Fibroblast of skin of scalp (primary cell): ENCODE measurements at places on chromosomes 1 and 21.

DNA sequence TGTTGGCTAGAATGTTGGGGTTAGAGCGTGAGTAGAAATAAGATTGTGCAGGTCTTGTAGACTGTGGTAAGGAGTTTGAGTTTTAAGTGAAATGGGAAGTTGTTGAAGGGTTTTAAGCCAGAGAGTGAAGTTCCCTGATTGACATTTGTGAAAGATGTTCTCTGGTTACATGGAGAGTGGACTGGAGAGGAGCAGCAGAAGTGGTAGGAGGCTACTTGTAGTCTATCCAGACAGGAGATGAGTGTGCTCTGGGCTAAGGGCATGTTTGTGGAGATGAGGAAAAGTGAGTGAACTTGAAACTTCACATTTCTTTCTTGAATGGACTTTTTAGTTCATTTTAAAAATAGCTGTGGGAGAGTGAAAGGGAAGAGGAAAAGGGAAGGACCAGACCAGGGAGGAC lies 37.0 kb downstream of the F3 start:
- DNase-seq, result no peak

GRCh38 chr1:35298464-35298863 lies 30.0 kb downstream of the ZMYM4 start:
- DNase-seq, result peak; percentile 50

- DNase-seq, result no peak
These were observed 63.2 kb downstream of the SYDE2 start for GRCh38 chr1:85137660-85138059.

DNA sequence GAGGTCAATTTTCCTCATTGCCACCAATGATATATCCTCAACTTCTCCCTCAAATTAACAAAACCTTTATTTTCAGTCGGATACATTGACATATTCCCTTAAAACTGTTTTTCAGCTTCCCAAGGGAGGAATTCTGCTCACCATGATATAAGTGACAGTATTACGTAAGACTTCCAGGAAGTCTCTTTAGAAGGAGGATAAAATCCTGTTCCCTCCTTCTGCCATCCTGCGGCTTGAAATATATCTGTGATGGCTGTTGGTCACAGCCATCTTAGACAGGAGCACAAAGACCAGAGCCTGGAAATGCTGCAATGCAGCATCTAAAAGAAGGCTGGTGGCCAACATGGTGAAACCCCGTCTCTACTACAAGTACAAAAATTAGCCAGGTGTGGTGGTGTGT lies 270.4 kb downstream of the GPATCH2 start:
- DNase-seq, result no peak

DNA sequence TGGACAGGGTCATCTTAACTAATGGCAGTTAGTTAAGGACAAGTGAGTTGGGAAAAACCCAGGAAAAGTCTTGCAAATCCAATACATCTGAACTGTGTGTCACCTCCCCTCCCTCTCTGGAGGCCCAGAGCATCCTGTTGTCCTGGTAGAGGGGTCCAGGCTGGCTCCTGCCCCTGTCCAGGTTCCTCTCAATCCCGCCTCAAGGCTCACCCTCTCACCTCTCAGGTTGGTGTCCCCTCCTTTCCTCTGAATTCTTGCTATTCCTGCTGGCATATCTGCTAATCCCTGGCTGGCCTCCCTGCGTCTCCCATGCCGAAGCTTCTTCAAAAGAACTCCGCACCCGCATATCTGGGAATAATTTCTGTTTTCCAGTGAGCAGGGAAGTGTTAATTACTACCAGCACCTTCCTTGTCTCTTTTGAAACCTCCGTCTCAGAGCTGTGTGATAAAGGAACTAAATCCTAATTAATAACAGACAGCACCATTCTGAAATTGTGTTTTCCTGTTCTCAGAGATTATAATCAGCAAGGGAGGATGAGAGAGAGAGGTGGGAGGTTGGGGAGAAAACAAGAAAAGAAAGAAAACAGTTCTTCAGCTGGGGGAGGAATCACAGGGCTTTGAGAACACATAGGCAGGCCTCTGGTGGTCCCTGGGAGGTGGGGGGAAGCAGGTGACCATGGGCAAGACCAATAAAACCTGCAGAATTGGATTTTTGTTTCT lies 568.0 kb downstream of the PTPRU start:
- DNase-seq, result no peak

DNA sequence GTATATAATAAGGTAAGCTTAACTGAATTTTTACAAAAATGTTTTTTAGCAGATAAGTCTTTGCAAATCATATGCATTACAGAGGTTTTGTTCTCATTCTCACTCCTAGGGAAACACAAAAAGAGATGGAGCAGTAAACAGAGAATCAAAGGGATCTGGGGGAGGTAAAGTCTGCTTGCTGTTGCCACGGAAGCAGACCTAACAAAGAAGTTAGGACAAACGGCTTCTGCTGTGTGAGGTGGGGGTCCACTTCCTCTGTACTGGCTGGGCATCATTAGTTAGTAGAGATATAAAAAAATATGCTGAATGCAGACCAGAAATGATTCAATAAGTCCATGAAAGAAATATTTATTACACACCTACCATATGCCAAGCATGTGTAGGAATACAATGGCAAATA lies 34.2 kb downstream of the GJA5 start:
- DNase-seq, result no peak

DNA sequence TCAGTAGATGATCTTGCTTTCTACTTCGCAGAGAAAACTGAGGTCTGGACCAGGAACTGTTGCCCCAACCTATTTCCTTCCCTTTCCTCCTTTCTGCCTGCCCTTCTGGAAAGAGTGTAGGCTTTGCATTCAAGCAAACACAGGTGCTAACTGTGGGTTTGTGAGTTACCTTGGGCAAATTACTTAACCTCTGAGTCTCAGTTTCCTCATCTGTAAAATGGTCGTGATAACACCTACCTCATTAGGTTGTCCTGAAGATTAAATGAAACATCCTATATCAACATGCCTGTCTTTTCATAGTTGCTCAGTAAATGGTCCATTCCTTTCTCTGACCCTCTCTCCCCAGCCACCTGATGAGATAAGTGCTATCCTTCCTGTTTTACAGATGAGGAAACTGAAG lies 9.5 kb upstream of the BLACAT1 start:
- no peak for DNase-seq

GRCh38 chr1:151361883-151362282 lies 10.6 kb downstream of the SELENBP1 start:
- DNase-seq, result no peak

DNA sequence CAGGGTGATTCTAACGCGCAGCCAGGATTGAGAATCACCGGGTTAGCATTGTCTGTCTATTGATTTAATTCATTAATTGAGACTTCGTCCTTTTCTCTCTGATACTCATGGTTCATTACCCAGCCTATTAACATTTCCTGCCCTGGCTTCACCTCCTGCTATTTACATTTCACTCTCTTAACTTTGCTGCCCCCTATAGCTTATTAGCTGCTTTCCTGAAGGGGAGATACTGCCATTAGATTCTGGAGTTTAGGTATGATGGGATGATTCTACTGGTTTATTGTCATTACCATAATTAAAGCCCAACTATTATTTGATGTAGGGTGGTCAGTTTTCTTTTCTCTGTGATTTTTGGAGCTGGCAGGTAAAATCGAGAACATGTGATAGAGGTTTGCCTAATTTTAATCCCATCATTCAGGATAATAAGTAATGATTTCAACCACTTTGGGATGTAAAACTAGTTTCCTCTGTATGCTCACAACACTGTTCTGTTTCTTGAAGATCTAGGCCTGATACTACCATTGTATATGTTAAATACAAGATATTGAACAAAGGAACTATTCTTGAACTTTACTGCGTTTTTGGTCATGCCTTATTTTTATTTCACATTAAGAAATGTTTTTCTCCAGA lies 6.4 kb downstream of the PPP2R5A start:
- DNase-seq, result peak; percentile 63

DNA sequence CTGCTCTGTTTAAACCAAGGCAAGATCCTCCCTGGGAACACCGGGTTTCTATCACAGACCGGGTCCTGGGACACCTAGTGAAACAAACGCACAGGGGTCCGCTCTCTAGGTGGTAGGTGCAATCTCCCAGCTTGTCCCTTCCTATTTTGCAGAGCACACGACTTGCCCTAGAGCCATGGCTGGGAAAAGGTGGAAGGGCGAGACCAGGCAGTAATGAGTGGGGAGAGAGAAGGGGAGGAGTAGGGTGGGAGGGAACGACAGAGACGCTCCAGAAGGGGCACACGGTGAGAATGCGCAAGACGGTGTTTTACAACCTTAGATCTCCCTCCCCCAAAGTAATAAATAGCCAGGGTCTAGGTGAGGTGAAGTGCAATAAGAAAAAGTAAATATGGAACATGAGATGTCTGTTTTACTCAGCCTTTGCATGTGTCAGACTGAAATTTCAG lies 9.3 kb upstream of the ARHGAP29 start:
- DNase-seq, result no peak

DNA sequence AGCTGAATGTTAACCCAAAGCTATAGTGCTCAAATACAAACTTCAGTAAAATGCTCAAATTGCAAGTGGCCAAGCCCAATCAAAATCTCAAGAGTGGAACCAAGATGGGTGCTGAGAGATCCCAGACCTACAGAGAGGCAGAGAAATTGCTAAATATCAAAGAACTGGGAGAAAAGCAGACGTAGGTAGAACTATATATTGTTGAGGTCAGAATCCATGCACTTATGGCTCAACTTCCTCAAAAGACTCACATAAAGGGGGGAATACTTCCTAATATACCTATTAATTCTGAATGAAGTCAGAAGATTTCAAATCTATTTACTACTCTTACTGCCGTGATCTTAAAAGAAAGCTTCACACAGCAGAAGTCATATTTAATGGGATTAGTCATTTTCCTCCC lies 65.2 kb downstream of the PUM1 start:
- DNase-seq, result no peak

GRCh38 chr1:207815913-207816291 lies 64.0 kb downstream of the CD46 start:
- peak; percentile 53 for DNase-seq

GRCh38 chr1:18155881-18156385 lies 48.3 kb downstream of the IGSF21 start:
- no peak for DNase-seq

DNA sequence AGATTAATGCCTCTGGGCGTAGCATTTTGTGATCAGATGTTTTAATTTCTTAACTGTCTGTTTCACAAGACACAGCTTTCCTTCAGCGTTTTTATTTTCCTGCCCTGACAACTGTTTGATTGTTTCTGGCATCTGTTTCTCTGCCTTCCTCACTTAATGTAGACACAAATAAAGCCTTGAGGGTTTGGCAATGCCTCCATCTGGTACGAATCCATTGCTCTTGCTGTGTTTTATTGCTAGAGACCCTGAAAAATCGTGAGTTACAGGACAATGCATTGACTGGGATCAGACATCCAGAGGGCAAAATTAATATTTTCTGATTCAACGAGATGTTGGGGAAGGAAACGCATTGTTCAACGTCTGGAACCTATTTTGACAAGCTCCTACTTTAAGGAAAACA lies 363.5 kb downstream of the MRPL39 start:
- DNase-seq, result no peak

DNA sequence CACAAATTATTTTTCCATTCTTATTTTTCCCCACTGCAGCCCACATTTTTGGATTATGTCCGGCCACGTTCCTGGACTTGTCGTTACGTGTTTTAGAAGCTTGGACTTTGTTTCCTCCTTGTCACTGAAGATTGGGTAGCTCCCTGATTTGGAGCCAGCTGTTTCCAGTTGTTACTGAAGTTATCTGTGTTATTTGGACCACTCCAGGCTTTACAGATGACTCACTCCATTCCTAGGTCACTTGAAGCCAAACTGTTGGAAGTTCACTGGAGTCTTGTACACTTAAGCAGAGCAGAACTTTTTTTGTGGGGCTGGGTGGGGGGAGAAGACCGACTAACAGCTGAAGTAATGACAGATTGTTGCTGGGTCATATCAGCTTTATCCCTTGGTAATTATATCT lies 12.2 kb upstream of the AXDND1 start:
- DNase-seq, result peak; percentile 77

DNA sequence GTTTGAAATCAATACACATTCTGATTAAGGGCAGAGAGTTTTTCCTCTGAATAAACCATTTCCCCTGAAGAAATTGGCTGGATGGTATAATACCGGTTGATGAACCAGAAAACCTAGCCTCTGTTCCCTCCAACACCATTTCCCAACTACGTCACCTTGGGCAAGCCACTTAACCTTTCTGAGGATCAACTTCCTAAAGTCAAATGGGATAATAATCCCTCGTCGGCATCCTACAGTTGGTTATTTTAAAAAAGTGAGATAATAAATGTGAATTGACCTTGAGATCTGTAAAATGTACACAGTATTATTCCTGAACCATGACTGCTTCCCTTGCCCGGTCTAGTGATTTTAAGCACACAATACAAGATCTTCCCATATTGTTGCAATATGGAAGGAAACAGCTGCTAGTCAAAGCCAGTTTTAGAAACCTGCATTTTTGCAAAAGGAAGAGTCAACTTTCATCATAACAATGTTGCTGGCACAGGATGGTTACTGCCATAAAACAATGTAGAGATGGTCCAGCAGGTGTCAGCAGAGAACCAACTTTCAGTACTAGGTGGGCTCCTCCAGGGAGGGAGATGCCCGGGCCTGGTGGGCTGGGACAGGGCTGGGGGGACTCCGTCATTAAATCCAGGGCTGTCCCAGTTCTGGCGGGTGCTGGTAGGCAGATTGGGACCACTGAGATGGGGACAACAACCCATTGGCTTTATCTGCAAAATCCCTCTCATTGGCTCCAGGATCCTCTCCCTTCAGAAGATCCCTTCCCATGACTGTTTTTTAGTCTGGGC lies 5.2 kb upstream of the HLX start:
- DNase-seq, result peak; percentile 63

DNA sequence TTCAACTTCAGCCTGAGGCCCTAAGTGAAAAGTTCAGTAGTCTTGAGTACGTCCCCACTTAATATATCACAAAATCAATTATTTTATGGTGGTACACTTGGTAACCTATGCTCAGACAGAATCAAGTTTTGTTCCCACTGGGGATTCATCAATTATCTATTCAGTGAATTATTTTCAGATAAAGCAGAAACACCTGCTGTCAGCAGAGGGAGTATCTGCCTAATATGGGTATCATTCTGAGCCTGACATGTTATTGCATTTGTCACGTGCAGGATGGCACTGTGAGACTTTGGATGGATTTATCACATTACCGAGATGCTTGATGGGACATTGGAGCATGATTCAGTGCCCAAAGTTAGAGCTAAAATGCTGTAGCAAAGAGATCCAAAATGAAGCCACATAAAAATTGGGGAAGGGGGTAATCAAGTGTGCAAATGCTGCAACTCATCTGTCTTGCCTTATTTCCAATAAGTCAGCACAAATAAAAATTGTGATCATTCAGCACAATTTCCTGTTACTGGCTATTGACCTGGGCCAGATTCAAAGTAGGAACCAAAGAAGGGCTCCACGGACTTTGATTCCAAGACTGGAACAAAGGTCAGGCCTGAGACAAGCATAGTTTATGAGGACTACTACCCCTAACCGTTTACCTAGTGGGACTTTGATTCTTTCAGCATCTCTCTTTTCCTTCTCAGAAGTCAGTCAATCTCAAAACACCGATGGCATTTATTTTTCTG lies 657.6 kb downstream of the LMO4 start:
- DNase-seq, result no peak

- DNase-seq, result no peak
These were observed 30.2 kb upstream of the SMIM12 start for GRCh38 chr1:34889705-34890104.
